ENCODE measurements at places on chromosomes 13 and 19. TPM values are rescaled to one million over a fixed set of nuclear protein-coding genes. Genes with fewer than 3 reads are reported as not detected.

DNA sequence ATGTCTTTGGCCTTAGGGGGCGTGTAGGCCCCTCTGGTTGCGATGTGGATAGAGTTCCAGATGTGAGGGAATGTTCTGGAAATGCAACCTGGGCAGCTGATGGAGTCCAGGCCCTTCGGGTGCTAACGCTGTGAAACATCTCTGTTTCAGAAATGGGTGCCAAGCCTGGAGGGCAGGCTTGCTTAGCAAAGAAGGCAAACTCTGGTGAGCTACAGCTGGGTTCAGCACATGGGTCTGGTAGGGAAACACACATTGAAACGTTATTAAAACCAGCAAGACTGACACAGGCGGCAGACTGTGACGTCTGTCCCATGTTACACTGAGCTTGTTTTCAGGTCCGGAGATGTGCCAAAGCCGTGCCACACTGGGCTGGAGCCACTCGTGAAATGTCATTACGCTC lies 8.6 kb upstream of the CDC16 start:
- H3K4me1 ChIP-seq = peaks cover 36% of the 10 kb centered on the region
- H3K36me3 ChIP-seq = no peaks in the 10 kb centered on the region
- no peak overlapping the region for H3K4me3 ChIP-seq
- H3K27ac ChIP-seq = peak overlapping the region; percentile 25
- H3K27me3 ChIP-seq = no peaks in the 10 kb centered on the region
- DNase-seq = peak; percentile 23

GRCh38 chr13:103839460-103839859 lies 773.2 kb upstream of the SLC10A2 start:
- H3K27me3 ChIP-seq = no peaks in the 10 kb centered on the region
- H3K36me3 ChIP-seq = no peaks in the 10 kb centered on the region
- H3K27ac ChIP-seq = no peak overlapping the region
- no peak overlapping the region for H3K4me3 ChIP-seq
- no peak for DNase-seq

Gene ZNF154
- total RNA-seq = 16.9 TPM

Gene VWA8
- 18.7 TPM for total RNA-seq

DNA sequence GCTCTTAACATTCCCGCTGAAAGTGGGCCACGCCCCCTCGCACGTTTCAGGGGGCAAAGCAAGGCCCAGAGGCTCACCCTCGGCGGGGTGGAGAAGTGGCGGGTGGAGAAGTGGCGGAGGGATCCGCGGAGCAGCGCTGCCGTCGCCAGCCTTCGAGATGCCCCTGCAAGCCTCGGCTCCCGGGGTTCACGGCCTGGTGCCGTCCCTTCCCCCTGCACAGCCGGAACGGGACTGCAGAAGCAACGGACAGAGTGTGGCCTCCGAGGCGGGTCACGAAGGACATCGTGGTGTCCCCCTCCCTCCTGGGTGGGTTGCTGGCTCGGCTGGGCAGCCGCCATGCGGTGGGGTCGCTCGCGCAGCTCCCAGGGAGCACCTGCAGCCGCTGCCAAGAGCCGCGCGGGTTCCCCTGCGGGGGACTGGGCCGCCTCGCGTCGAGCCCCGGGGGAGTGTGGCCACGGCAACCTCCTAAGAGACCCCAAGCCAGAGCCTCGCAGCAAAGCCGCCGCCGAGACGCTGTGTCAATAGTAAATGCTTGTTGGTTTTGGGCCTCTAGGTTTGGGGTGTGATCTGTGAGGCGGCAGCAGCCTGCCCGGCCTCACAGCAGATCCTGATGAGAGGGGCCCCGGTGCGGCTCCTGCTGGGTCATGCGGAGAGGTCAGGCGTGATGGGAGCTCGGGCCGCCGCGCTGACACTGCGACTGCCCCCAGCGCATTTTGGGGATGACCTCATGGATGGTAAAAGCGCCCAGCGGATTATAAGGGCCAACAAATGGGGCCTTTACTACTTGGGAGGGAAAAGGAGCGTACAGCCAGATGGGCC lies 5.5 kb downstream of the TPGS1 start:
- H3K27ac ChIP-seq = peak overlapping the region; percentile 95
- H3K36me3 ChIP-seq = peaks cover 12% of the 10 kb centered on the region
- no peak for DNase-seq
- no peak overlapping the region for H3K4me3 ChIP-seq
- H3K27me3 ChIP-seq = no peaks in the 10 kb centered on the region
- peaks cover 74% of the 10 kb centered on the region for H3K4me1 ChIP-seq

DNA sequence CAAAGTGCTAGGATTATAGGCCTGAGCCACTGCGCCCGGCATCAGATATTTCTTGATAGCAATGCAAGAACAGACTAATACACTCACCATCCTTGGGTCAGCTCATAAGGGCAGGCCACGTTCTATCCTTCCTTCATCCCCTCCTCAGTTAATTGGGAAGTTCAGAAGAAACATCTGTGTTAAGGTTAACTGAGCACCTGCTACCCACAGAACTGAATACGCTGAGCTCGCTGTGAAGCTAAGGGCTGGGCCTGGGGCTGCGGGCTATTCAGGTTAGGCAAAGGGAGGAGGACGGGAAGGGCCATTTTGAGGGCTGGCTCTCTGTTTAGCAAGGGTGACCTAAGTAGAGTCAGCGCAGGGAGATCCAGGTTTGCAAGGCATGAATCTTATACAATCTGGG lies 43.0 kb upstream of the UQCRFS1 start:
- peaks cover 4% of the 10 kb centered on the region for H3K27me3 ChIP-seq
- no peaks in the 10 kb centered on the region for H3K4me1 ChIP-seq
- H3K4me3 ChIP-seq = no peak overlapping the region
- DNase-seq = no peak
- no peaks in the 10 kb centered on the region for H3K36me3 ChIP-seq

DNA sequence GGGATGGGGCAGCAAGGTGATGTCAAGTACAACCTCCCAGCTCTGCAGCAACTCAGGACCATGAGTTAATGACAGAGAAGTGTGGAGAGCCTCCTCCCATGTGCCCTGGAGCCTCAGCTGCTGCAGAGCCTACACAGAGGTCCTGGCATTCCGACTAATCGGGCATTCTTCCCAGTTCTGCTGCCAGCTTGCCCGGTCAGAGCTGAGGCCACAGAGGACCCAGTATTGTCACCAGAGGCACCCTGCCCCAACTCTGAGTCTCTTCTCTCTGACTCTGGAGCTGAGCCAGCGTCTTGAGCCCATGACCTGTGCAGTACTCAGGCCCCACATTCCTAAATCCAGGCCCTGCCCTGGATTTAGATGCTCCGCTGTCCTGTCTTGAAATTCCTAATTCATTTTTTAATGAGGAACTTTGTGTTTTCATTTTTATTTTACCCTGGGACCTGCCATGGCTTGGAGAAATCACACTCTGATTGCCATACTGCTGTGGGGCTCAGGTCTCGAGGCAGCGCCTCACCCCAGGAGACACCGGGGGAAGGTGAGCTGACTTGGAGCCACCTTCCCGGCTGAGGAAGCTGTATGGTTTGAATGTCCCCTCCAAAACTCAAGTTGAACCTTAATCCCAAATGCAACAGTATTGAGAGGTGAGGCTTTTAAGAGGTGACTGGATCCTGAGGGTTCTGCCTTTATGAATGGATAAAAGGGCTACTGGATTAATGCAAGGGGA lies 144.9 kb upstream of the ZNF507 start:
- peaks cover 6% of the 10 kb centered on the region for H3K27me3 ChIP-seq
- peaks cover 5% of the 10 kb centered on the region for H3K4me1 ChIP-seq
- no peaks in the 10 kb centered on the region for H3K36me3 ChIP-seq
- no peak overlapping the region for H3K4me3 ChIP-seq
- no peak overlapping the region for H3K27ac ChIP-seq
- no peak for DNase-seq

Gene FXYD1
- total RNA-seq = 2.4 TPM

- DNase-seq = no peak
- no peak overlapping the region for H3K4me3 ChIP-seq
- no peak overlapping the region for H3K27ac ChIP-seq
- peaks cover 3% of the 10 kb centered on the region for H3K27me3 ChIP-seq
These were observed 30.2 kb downstream of the HSPH1 start for GRCh38 chr13:31131470-31131961.

Gene HSD17B14
- total RNA-seq = 1.3 TPM

GRCh38 chr19:38875656-38876395 lies 2.2 kb downstream of the RINL start:
- peaks cover 52% of the 10 kb centered on the region for H3K4me1 ChIP-seq
- DNase-seq = no peak
- peaks cover 30% of the 10 kb centered on the region for H3K36me3 ChIP-seq

GRCh38 chr19:2290441-2291184 lies 8.6 kb upstream of the PEAK3 start:
- DNase-seq = no peak
- H3K4me3 ChIP-seq = peak overlapping the region; percentile 69
- no peaks in the 10 kb centered on the region for H3K27me3 ChIP-seq
- peaks cover 10% of the 10 kb centered on the region for H3K36me3 ChIP-seq
- peaks cover 46% of the 10 kb centered on the region for H3K4me1 ChIP-seq

Gene CYP4F3
- not detected for total RNA-seq

Gene TLE5
- 722 TPM for total RNA-seq

Gene TYROBP
- total RNA-seq = 6.0 TPM

DNA sequence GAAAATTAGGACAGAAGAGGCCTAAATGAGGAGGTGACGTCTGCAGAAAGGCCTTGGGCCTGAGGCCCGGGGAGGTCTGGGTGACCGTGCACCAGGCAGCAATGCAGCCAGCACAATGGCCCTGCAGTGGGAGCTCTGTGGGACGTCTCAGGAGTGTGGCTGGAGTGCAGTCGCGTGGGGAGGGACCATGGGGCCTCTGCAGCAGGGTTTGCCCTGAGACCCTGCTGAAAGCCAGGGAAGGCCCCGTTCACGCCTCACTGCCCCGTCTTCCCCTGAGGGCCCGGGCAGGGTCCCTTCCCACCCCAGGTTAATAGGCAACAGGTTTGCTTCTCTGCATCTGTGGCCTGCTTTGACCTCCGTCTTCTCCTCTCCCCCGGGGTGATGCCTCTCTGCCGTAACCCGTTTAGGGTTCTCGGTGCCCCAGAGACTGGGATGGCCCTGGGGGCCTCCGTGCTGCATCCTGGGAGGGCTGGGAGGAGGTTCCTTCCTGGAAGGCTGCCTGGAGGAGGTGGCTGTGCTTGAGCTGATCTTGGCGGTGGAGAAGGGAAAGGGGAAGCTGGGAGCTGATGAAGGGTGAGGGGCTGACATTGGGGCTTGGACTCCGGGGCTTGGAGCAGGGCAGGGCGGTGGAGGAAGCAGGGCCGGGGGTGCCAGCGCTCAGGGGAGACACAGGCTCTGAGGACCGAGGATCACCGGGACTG lies 9.7 kb downstream of the PALM start:
- H3K4me3 ChIP-seq = no peak overlapping the region
- peaks cover 19% of the 10 kb centered on the region for H3K27me3 ChIP-seq
- H3K27ac ChIP-seq = no peak overlapping the region
- H3K4me1 ChIP-seq = peaks cover 3% of the 10 kb centered on the region
- DNase-seq = no peak

Gene MYO1F
- total RNA-seq = 67.4 TPM

GRCh38 chr19:54674021-54674617 lies 11.3 kb downstream of the LILRB4 start:
- peaks cover 18% of the 10 kb centered on the region for H3K27me3 ChIP-seq
- no peak overlapping the region for H3K4me3 ChIP-seq
- H3K27ac ChIP-seq = no peak overlapping the region
- H3K4me1 ChIP-seq = no peaks in the 10 kb centered on the region

Gene GPC5
- total RNA-seq = not detected

- no peak overlapping the region for H3K27ac ChIP-seq
- no peaks in the 10 kb centered on the region for H3K36me3 ChIP-seq
- no peaks in the 10 kb centered on the region for H3K4me1 ChIP-seq
- no peaks in the 10 kb centered on the region for H3K27me3 ChIP-seq
These were observed 197.7 kb downstream of the SLITRK6 start for GRCh38 chr13:85601526-85601925.

Gene ZNF571
- total RNA-seq = 6.7 TPM

- no peak overlapping the region for H3K4me3 ChIP-seq
- no peak overlapping the region for H3K27ac ChIP-seq
- H3K4me1 ChIP-seq = peaks cover 9% of the 10 kb centered on the region
- no peaks in the 10 kb centered on the region for H3K36me3 ChIP-seq
- peaks cover 52% of the 10 kb centered on the region for H3K27me3 ChIP-seq
- no peak for DNase-seq
These were observed 14.0 kb upstream of the GJA3 start for GRCh38 chr13:20174656-20175405.

DNA sequence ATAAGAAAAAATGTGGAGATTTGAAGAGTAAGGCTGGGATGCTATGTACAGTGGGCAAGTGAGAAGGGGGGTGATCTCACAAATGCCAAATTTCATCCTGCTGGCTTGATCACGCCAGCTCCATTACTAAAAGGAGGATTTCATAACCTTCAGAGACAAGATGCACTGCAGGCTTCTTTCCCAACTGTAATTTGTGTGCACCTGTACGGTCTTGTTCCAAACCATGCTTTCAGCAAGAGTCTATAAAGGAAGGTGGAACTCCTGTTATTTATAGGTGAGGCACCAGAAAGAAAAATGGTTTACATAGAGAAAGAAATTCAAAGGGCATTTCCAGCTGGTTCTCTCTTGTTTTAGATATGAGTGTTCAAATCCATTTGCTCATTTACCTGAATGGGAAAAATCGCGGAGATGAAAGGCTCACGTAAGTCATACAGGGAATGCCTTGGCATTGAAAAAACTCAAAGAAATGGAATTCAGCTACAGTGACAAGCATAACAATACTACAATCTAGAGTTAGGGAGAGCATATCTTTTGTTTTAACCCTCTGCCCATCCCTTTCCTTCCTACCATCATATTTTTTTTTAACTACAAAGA lies 13.3 kb downstream of the EFNB2 start:
- H3K36me3 ChIP-seq = no peaks in the 10 kb centered on the region
- no peak overlapping the region for H3K27ac ChIP-seq
- no peaks in the 10 kb centered on the region for H3K27me3 ChIP-seq
- H3K4me1 ChIP-seq = no peaks in the 10 kb centered on the region

GRCh38 chr19:48768994-48769713 lies 13.8 kb downstream of the FGF21 start:
- no peak overlapping the region for H3K27ac ChIP-seq
- H3K4me1 ChIP-seq = no peaks in the 10 kb centered on the region
- DNase-seq = no peak

DNA sequence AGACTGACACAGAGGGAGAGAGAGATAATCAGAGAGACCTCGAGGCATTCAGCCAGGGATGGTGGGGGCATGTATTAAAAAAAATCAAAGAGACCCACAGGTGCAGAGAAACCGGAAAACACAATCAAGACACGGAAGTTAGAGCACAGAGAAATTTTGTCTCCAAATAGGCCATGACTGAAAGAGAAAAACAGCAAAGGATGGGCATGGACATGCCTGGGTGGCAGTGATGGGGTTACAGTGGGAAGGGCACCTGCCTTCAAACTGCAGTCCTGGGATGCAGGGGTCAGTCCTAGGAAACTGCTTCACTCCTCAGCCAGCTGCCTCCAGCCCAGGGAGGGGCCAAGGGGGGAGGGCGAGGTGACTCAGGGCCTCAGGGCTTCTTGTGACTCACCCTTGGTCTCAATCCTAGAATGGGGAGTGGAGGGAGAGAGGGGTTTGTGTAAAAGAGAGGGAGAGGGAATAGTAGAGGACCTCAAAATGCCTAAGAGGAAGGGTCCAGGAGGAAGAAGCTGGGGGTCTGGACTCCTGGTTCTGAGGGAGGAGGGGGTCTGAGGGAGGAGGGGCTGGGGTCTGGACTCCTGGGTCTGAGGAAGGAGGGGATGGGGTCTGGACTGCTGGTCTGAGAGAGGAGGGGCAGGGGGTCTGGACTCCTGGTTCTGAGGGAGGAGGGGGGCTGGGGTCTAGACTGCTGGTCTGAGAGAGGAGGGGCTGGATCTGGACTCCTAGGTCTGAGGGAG lies 3.6 kb upstream of the KCNN4 start:
- DNase-seq = peak; percentile 76
- no peaks in the 10 kb centered on the region for H3K27me3 ChIP-seq
- H3K4me3 ChIP-seq = no peak overlapping the region
- no peaks in the 10 kb centered on the region for H3K36me3 ChIP-seq

Gene BLOC1S3
- total RNA-seq = 18.8 TPM

Measured in CD4-positive, alpha-beta T cell (primary cell).